ENCODE measurements at places on chromosomes 1 and 21.

GRCh38 chr1:186054003-186054402 lies 319.8 kb downstream of the HMCN1 start:
- no peak for DNase-seq

GRCh38 chr1:188022661-188023060 lies 1193.9 kb downstream of the PLA2G4A start:
- DNase-seq: no peak

DNA sequence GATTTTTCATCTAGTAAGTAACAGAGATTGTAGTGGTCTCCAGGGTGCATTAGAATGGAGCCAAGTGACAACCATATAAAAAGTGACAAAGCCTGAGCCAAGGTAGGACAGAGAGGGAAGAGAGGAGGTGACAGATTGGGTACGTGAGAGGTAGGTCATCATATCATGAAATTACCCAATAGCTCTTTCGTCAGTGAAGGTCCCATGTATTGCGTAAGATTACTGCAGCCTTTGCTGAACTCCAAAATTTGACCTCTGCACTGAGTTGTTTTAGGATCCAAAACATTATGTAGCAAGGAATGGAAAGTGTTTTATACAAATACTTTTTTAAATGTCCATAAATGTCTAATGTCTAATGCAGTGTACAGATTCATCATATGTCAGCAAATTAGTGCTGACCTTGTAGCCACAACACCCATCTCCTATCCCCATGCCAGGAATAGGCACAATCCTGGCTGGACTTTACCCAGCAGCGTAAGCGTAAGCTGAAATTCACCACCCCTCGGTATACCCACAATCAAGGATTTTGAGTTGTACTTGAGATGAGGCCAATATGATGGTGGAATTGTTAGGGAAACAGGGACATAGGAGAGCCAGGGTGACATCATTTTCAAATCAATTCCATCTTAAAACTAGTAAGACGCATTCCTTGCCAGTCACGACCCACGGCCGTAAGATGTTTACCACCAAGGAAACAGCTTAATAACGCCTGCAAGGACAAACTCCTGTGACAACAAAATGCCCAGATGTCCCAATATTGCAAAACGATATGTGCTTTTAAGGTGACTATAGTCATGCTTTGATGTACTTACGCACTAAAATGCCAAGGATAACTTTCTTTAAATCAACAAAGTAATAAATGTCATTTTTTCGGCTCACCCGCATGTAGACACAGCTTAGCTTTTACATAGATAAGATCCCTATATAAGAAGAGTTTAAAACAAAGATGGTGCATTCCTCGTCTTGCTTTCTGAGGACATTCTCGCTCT lies 38.1 kb upstream of the GREM2 start:
- no peak for DNase-seq

DNA sequence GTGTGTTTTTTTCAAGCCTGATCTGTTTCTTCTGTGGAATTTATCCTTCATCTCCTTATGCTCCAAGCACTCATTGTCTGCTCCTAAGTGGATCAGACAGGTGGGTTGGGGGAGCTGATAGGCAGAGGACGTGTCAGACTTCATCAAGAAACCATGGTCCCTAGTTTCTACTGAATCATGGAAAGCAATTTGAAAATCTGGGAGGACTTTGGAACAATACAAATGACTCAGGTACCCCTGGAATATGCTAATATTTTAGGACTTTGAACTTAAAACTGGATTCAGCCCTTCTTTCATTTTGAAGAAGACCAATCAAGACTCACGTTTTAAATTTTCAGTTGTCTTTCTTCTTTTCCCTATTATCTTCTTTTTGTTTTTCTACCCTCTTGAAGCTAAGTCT lies 7.7 kb downstream of the ABCG1 start:
- DNase-seq: no peak

DNA sequence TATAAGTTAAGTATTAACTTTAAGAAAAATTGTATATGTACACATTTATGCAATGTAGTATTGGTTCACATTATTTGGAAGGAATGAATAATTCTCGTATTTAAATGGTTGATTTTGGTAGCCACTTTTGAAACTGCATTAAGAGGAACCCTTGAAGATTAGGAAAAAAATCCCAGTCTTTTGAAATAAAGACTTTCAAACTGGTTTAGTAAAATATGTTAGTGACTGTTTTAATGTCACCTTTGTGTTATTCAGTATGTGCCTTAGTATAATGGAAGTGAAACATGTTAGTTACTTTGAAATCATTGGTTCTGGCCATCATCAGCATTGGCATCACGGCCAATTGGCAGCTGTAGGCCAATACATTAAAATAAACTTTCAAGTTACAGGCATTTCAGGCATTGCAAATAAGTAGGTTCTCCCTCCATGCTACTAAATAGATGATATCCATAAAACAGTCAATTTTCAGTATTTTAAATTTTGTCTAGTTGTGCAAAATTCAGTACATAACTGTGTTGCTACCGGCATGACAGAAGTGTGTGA lies 4.4 kb downstream of the MIER1 start:
- no peak for DNase-seq

- no peak for DNase-seq
Measured at GRCh38 chr1:56092684-56093570, 486.4 kb downstream of the PLPP3 start.

GRCh38 chr1:89280766-89281165 lies 8.1 kb upstream of the GBP5 start:
- DNase-seq: no peak

- no peak for DNase-seq
Measured at GRCh38 chr1:224170748-224171478, 12.1 kb upstream of the DEGS1 start.

- DNase-seq: no peak
Measured at GRCh38 chr1:195278644-195279043, 1329.6 kb downstream of the KCNT2 start.

- DNase-seq: no peak
Measured at GRCh38 chr1:169059421-169059820, 47.1 kb upstream of the ATP1B1 start.

- no peak for DNase-seq
Measured at GRCh38 chr1:25467616-25468015, 36.9 kb downstream of the MACO1 start.
